ENCODE measurements at places on chromosomes 1 and 21.

GRCh38 chr1:113854234-113854633, 17.3 kb downstream of the PTPN22 start:
- no peak for DNase-seq

DNA sequence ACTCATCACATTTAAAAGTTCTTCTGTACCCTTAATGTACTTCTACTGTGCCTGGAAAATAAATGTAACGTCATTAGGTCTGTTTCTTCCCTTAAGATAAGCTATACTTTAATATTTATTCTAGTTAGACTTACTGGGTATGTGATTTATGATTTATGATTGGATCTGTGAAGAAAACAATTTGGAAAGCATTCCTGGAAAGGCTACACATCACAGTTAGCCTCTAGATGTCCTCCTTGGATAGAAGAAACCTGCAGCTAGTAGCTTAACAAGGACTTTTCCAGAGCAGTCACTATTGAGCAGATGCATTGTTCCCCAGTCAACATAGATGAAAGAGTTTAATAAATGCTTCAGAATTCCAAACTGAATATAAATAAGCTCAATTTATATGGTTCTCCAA, 22.2 kb upstream of the ABL2 start:
- DNase-seq: peak; percentile 63

GRCh38 chr1:202283991-202284390, 57.7 kb downstream of the UBE2T start:
- DNase-seq: peak; percentile 91

- no peak for DNase-seq
These were observed 131.3 kb upstream of the C1orf21 start for GRCh38 chr1:184255560-184255959.

DNA sequence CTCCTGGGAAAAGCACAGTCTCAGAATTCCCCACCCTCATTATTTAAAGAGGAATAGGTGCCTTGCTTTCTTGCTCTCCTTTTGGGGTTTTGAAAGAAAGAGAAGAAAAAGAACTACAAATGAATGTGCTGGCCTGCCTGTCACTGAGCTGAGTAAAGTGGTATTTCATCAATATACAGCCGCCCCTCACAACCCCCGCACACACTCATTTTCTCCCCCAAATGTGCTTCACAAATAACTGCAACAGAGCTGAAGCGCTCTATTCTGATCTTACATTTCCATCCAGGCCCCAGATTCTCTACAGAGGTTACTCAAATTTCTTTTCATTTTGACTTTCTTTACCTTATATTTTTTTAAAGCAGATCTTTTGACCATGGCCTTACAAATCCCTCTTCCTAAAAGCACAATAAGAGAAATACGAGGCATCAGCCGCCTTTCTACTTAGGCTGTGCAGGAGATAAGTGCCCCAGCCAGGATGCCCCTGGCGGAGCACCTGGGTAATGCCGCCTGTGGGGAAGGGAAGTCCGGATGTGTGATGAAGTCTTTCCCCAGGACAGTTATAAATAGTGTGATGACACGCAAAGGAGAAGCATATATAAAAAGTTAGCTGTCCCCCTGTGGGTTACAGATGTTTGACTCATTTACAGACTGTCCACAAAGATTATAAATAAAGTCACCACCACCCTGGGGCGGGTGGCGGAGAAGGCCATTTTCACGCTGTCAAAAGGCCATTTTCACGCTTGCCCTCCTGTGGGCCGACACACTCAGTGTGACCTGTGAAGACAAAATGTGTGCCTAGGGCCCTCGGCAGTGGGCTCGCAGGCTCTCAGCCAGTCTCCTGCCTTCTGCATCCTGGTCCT, 6.5 kb downstream of the KCNN3 start:
- no peak for DNase-seq

GRCh38 chr1:234295068-234295467, 78.2 kb upstream of the COA6 start:
- DNase-seq: no peak

DNA sequence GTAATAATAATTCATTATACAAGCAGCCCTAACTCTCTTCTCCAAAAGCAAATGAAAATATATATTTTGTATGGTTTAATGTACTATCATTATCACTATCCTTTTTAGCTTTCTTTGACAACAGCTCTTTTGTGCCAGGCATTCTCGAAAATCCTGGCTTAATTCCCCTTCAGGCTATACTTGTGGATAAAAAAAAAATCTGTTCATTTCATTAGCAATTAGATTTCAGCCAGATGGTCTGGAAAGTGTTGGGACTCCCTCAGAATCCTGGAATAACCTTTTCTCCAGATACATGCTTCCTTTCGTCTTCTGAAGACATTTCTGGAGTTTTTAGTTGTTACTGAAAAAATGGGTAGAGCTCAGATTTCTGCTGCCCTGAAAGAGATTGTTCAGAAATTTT, 83.4 kb upstream of the PLPPR4 start:
- DNase-seq: peak; percentile 1

DNA sequence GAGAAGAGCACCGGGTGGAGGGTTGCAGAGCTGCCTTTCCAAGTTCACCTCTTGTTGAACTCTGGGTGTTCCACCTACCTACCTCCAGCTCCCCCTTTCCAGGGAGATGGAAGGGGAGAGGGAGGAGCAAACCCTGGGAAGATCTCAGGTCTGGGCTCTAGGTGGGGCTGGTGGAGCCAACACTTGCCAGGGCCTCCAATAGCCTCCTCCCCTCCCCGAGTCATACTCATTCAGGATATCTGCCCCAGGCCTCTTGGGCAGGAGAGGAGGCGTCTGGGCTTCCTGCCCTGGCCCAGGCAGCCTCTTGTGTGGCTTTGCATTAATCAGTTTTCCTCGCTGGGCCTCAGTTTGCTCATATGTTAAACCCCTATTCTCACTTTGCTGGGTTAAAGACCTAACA, 13.4 kb downstream of the RAP1GAP start:
- DNase-seq: no peak

DNA sequence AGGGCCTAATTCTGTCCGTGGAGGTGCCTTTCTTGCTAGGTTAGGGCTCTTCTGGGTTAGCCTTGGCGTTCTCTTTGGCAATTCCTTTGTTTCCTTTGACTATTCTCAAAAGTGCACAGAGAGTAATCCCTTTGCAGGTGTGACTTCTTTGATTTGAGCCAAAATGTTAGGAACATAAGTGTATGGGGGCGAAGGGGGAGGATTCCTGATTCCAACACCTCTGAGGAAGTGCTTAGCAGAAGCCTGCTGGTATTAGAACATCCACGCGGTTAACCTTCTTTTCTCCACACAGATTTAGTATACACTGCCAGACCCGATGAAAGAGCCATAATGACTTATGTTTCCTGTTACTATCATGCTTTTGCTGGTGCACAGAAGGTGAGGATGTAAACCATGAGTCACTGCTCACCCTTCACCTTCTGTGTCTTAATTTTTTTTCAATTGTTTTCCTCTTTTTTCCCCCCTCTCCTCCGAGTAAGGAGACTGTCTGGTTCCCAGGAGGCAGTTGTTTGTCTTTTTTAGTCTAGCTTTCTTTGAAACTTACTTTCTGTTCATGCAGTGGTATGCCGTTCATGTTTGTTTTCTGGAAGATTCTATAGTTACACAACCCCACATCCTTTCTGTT, 48.0 kb downstream of the ACTN2 start:
- DNase-seq: peak; percentile 13

DNA sequence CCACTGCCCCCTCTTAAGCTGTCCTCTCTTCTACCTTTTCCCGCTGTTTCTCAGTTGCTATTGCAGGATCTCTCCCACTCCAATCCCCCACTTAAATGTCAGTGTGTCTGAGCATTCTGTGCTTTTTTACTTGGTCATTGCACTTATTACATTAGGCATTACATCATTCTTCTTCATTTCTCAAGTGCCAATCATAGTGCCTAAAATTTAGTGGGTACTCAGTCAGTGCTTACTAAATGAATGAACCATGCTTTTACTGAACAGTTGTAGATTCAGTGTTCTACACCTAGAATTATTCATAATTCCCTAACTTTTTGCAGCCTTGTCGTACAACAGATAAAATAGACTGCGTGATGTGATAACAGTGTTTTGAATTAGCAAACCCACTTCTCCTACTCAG, 19.4 kb downstream of the ARMH1 start:
- DNase-seq: no peak

DNA sequence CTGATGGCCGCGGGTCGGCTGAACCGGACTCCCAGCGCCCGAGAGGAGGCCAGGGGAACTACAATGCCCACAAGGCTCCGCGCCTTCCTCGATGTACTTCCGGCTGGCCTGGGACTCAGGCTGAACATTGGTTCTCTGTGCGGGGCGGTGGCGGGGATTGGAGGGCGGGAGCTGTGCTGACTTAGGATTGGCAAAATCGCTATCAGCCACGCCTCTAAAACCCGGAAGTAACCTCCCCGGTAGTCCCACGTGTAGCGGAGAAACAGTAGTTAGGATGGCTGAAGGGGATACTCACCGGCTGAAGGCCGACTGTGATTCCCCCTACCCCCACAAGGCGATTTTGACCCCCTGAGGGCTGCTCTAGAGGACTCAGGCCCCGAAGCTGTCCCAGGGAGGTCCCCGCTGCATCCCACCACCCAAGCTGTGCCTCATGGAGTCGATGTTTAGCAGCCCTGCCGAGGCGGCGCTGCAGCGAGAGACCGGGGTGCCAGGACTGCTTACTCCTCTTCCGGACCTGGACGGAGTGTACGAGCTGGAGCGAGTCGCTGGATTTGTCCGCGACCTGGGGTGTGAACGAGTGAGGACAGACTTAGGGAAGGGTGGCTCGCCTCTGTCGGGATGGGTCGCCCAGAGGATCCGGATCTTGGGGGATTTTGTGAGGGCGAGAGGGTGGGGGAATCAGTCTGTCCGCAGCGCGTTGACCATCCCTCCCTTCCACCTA, at the start of gene DPH2:
Gene DPH2 (plus strand): TSS at position 265 of the 721 bp plus-strand sequence. CDS start 166 bp downstream, at position 431.
- peak; percentile 96 for DNase-seq

DNA sequence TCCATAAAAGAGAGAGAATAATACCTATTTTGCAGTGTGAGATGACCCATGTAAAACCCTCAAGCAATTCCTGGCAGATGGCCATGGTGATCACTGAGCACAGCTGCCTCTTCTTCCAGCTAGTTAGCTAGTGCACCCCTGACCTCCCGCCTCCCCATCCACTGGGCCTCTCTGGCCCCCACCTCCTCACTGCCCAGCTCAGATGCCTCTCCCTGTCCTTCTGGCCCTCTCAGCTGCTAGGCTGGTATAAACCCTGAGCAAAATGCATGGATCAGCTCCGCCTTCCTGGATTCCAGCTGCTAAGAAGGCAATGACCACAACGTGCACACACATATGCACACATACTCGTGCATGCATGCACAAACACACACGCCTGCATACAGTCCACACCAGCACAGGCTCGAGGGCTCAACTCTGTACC, 117.2 kb downstream of the DMRTB1 start:
- DNase-seq: no peak

DNA sequence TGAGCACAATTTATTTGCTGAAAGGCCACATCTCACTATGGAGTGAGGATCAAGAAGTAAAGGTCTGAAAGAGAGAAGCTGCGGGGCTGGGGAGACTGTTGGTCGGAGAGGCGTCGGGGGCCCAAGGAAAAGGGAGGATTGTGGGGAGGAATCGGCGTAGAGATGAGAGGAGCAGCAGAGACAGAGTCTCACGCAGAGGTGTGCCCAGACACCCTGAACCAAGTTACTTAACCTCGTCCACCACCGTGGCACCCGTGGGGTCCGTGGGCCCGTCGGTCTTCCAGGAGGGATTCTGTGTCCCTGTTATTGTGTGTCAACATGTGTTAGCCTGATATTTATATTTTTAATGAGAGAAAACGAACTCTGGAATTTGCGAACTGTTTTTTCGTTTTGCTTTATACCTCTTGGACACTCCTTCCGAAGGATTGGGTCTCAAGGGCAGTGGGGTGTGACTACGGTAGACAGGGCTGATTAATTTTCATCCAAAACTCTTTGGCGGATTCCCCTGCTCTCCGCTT, 3.8 kb upstream of the NBPF1 start:
- DNase-seq: no peak

DNA sequence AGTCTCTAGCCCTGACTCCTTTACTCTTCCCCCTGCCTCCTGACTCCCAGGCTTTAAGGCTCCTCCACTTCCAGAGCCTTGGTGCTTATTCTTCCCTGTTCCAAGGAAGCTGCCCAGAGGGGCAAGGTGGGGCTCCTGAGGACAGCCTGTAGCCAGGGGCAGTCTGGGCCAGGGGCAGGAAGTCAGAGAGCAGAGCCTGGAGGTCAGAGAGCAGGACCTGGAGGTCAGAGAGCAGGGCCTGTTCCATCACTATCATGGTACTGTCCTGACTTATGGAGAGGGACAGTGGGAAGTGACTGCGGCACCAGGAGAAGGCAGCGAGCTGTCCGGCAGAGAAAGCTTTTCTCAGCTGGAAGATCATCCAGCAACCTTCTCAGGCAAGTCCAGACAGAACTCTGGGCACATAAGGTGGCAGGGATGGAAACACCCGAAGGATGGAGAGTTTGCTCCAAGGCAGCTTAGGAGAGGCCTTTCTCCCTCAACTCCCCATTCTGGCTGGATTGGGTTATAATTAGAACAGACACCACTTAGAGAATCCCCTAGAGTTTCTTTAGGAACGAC, 25.0 kb downstream of the PLXNA2 start:
- no peak for DNase-seq

- DNase-seq: no peak
These were observed 134.4 kb downstream of the SDCCAG8 start for GRCh38 chr1:243390162-243390791.

- peak; percentile 96 for DNase-seq
These were observed 6.8 kb downstream of the SMIM12 start for GRCh38 chr1:34852677-34853217.

DNA sequence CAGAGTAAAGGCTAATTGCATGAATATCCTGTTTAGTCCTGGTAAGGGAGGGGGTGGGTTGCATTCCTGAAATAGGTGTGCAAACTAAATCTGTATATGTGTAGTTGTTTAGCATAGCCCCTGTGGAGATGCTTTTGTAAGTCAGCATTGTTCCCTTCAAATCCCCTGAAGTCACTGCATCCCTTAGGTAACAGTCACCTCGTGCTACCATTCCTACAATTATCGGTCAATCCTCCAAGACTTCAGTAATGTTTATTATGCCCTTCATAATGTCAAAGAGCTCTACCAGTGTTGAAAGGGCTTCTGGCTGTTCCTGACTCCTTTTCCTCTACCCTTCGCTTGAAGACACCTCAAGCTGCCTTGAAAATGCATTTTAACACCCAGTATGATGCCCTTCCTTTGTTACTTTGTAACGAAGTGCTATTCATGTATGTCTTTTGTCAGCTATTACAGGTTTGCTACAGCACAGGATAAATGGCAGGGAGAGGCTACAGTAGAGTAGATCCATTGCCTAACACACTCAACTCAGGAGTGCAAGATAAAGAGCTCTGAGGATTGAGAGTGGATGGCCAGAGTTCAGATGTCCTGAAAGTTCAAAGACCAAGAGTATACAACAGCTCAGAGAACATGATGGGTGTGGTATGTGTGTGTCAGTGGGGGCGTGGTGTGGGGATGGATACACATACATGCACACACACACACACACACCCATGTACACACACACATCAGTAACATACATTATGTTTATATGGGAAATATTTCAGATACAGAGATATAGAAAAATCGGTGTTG, 27.4 kb upstream of the FOXD3 start:
- no peak for DNase-seq

GRCh38 chr1:33029921-33030320, 6.8 kb downstream of the AK2 start:
- DNase-seq: no peak
